ENCODE measurements at places on chromosomes 11 and 22. TPM values are rescaled to one million over a fixed set of nuclear protein-coding genes. Genes with fewer than 3 reads are reported as not detected.

CRYBB2 gene
- total RNA-seq: not detected

ADAMTS8 gene
- 0.19 TPM for total RNA-seq

MS4A4E gene
- total RNA-seq: 0.30 TPM

BDNF gene
- total RNA-seq: 4.2 TPM

- no peak for DNase-seq
Observed at GRCh38 chr11:102390667-102391465, 43.9 kb downstream of the BIRC2 start.

GRCh38 chr11:17635551-17635938, 83.8 kb upstream of the MYOD1 start:
- no peak for DNase-seq

GRCh38 chr22:37148031-37148651, 1.6 kb downstream of the IL2RB start:
- DNase-seq: no peak

DNA sequence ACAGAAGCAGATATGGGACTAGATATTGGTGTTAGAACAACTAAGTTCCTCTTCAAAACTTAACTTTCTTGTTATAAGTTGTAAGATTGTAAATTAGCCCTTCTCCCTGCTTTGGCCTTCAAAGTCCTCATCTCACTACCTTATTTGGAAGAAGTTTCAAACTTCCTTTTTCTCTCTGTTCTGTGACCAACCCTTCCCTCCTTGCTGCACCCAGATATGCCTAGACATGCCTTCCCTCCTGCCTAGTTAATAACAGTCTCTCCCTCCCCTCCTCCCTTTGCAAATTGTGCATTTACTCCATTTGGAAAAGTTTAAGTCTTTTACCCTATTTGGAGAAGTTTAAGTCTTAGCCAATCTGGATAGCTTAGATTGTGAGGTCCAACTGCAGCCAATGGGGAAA, 4.9 kb downstream of the OR52K2 start:
- no peak for DNase-seq

- no peak for DNase-seq
Observed at GRCh38 chr11:119167933-119168332, 592 bp upstream of the NLRX1 start.

- DNase-seq: no peak
Observed at GRCh38 chr11:131800452-131800851, 430.0 kb downstream of the NTM start.

DNA sequence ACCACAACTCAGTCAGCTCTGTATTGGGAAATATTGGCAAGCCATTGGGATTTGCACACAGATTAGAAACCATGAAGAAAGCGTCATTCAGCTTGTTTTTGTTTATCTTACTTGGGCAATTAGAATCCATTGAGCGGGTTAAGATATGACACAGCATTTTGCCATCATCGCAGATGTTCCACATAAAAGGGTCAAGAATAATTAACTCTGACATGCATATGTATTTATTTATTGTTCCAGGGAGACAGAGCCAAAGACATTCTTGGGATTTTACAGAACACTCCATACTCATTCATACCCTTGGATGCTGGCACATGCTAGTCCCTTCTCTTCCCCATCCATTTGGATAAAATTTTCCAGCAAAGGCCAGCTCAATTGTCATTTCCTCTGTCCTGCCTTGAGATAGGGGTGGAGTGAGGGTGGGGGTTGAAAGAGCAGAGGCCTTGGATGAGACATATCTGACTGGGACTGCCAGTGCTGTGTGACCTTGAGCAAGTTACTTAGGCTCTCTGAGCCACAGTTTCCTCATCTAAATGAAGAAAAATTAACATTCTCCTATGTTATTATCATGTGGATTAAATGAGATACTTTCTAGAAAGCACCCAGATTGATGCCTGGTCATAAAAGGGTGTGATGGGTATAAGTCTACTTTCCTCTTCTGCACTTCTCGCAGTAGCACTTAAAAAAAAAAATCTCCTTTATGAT, 179.7 kb downstream of the RRAS2 start:
- no peak for DNase-seq

GRCh38 chr11:2775083-2775625, 75.4 kb upstream of the KCNQ1OT1 start:
- peak; percentile 74 for DNase-seq

DNA sequence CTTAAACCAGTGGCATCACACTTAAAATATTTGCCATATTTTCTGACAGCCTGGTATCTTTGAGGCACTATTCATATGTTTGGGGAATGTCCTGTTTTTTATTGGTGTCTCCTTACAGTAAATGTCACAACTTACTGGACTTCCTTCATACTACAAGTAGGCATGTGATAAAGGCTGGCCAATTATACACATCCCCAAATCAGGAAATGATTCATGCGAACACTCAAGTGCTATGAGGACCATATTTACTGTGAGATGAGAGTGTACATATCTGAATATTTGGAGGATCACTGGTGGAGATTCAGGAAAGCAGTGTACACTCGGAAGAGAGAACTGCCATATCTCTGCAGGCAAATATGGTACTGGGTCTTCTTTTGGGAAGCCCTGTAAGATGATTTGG, 913.8 kb upstream of the CHORDC1 start:
- DNase-seq: no peak

- DNase-seq: no peak
Observed at GRCh38 chr22:26072621-26073020, 96.6 kb upstream of the SEZ6L start.

- DNase-seq: no peak
Observed at GRCh38 chr11:45754741-45755140, 50.2 kb upstream of the SLC35C1 start.

DNA sequence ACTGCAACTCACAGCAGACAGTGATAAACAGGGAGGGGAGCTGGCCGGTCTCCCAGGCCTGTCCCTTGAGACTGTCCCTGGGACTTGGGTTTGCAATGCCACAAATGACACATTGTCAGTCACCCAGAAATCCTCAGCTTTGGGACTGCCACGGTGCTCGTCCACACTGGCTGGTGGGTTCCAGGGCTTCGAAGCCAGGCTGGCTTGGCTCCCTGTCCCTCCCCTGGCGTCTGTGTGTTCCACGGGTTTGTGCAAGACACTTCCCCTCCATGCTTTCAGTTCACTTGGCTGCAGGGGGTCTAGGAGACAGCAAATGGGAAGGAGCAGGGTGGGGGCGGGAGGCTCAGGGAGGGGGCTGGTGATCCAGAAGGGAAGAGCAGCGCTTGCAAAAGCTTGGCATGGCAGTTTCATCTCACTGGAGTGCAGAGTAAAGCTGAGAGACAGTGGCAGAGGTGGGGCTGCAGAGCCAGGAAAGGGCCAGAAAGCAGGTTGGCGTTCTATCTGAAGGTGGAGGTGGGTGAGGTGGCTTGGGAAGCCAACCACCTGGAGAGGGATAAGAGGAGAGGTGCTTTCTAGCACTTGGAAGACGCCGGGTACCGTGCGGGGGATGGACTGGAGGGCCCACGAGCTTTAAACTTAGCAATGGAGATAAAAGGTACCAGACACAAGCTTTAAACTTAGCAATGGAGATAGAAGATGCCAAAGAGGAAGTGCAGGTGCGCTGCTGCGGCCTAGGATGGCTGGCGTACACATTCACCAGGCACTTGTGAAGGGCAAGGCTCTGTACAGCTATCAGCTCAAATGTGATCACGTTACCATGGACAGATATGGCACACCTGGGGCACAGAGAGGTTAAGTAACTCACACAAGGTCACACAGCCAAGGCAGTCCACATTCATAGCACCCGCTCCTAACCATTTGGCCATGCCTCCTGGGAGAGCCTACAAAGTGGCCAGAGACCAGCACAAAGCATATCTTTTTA, 86.4 kb upstream of the SHISAL1 start:
- DNase-seq: peak; percentile 71

- DNase-seq: no peak
Observed at GRCh38 chr11:34395916-34396550, 38.2 kb upstream of the ABTB2 start.
